ENCODE measurements at places on chromosomes 1 and 21.

DNA sequence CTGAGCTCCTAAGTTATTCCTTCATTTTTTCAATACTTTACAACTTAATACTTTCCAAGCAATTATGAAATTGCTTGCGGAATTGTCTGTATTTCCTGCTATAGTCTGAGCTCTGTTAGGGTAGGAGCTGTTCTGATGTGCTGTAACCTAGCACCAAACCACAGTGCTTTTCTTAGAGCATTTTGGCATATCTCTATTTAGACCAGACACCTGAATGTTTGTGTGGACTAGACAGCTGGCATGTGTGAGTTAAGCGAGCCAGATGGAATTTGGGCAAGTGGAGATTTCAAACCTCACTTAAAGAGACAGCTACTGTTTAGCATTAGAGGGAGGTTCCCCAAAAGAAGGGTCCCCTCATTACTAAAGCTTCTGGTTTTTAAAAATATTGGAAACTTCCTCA is 106.1 kb downstream of the RWDD3 start:
- no peak for DNase-seq

DNA sequence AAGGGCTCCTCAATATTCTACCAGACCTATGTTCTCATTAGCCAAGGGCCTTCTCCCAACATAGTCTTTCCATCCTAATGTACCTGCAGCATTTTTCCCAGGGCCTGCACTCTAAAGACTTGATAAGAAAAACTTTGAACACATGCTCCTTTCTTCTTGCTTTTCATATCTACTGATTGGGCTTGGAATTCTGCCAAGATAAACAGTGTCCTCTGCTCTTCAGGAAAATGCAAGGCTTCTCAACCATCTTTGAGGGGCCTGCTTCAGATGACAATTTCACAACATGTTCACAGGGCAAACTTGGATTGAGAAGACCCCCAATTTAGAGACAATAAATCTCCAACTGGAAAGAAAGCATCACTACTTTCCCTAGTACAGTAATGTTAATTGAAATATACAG is 25.8 kb upstream of the PPT1 start:
- DNase-seq, result no peak

- no peak for DNase-seq
Measured at GRCh38 chr1:73820843-73821242, 377.1 kb downstream of the LRRIQ3 start.

DNA sequence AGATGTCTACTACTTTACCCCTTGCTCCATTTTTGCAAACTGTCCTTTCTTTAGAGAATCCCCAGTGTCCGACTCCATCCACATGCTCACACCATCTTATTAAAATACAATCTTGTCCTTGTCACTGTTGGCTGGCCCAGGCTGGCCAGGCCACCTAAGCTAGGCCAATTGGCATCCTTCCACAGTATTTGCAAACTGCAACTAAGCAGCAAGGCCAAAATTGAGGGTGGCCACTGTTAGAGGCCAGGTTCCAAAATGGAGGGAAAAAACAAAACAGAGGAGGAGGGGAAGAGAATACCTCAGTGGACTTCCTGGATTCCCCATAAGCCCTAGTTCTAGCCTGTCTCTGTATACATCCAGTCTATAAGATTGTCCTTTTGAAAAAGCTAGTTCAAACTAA is 4.3 kb downstream of the FAM89A start:
- DNase-seq, result no peak

DNA sequence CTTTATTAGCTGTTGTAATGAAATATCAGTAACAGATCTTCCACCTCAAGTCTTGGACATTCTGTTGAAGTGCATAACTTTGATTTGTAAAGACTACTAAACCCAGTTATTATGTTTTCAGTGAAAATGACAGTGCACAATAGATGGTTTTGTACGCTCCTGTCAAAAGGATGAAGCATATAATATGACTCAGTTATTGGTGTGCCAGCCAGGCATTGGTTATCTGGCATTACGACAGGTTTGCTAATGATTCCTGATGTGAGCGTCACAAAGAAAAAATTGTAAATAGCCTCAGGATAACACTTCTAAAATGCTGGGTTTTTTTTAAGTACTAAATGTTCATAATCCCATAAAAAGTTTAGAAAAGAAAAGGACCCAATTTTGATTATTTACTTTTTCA is 147.9 kb downstream of the MAGI3 start:
- no peak for DNase-seq

GRCh38 chr1:153608742-153609584 is 4.0 kb downstream of the S100A16 start:
- no peak for DNase-seq

GRCh38 chr1:200774311-200774710 is 35.6 kb downstream of the CAMSAP2 start:
- DNase-seq, result no peak

GRCh38 chr1:240931031-240931430 is 319.1 kb upstream of the GREM2 start:
- no peak for DNase-seq

DNA sequence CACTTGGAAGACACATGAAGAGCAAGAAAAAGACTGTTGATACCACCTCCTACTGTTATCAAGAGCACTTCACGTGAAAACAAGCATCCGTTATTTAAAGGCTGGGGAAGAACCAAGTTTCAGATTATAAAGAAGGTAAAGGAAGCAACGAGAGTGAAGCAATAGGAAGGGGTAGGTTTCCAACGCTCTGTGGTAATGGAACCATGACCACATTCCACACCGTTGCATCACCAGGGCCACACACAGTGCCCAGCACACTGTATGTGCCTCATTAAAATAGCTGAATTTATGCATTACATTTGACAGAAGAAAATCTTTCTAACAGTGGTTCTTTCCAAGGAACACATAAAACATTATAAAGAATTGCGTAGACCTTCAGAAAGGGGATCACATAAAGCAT is 435.8 kb downstream of the MRPL39 start:
- DNase-seq, result no peak

GRCh38 chr21:32070676-32071330 is 198.0 kb downstream of the HUNK start:
- DNase-seq, result no peak

GRCh38 chr1:38603907-38604306 is 255.7 kb downstream of the RRAGC start:
- DNase-seq, result no peak

- DNase-seq, result no peak
Measured at GRCh38 chr1:58576325-58576726, 726 bp downstream of the TACSTD2 start.

DNA sequence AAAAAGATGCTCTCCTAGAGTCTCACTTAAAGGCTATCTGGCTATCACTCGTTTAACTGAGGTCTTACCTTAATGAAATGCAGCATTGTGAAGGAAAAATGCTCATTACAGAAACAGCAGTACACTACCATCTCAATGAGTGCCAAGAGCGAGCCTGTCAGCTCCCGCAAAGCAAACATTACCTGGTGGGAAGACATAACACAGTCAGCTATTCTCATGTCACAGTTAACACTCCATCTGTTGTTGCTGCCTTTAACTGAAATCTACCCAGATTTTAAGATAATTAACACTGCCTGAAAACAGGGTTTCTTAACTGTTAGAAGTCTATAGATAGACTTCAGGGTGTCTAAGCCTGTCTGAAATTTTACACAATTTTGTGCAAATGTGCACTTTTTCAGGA is 39.1 kb downstream of the PCSK9 start:
- no peak for DNase-seq

DNA sequence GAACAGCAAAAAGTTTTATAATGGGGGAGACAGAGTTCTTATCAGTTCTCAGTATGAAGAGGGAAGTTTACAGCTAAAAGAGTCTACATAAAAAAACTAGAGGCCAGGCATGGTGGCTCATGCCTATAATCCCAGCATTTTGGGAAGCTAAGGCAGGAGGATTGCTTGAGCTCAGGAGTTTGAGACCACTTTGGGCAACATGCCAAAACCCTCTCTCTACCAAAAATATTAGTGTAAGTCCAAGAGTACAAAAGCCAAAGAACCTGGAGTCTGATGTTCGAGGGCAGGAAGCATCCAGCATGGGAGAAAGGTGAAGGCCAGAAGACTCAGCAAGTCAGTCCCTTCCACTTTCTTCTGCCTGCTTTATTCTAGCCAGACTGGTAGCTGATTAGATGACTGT is 35.0 kb upstream of the ROR1 start:
- DNase-seq, result no peak

- DNase-seq, result no peak
Measured at GRCh38 chr1:185398022-185398421, 81.0 kb upstream of the IVNS1ABP start.

DNA sequence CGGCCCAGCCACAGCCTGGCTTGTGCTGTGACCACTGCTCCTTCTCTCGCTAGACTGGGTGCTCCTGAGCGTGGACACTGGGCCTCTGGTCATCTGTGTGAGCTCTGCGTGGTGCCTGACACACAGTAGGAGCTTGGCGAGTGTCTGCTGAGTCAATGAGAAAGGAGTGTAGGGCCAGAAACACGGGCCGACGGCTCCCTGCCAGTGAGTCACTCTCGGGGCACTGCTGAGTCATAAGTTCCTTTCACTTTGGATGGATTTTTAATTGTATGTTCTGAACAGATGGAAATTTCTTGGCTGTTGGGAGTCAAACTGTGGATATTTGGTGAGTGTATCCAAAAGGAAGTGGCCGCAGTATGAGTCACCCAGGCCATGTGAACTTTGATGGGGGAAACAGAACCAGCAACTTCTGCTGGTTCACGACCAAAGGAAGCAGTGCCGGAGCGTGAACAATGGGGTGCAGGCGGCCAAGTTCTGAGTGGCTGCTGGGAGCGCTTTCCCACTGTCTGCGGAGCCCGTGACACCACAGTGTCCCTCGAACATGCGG is 41.0 kb upstream of the COL18A1 start:
- DNase-seq, result no peak

- DNase-seq, result no peak
Measured at GRCh38 chr1:23869051-23869450, 961 bp upstream of the FUCA1 start.

DNA sequence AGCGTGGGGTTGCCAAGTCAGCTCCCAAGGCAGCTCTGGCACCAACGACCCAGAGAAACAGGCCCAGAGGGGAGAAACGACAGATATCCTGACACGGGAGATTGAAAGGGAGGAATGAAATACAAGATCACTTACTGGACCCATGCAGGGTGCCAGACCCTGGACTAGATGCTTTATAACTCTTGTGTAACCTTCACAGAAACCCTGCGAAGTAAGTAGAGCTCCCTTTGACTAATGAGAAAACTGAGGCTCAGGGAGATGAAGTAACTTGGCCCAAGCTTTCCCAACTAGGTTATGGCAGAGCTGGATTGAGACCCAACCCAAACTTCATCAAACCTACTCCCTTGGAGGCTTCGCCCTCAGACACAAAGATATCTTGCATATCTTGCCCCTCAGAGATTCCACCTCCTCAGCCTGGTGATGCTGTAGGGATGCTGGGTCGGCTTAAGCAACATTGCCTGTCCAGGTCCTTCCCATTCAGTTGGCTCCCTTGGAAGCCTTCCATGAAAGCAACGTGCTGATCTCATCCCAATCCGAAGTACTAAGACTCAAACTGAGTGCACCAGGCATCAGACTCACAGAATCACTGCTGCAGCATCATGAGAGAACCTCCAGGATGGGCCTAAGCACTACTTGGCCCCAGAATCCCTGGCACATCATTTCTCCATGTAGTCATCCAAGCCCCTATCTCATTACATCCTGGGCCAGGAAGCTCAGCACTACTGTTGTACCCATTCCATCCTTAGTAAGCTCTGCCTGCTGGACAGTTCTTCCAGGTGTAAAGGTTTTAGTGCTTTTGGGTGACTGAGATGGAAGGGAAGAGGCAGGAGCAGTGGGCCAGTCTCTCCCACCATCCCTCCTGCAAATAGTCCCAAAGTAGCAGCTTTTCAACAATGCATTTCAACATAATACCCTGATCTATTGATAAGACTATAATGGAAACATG is 1.1 kb upstream of the IGSF9 start:
- no peak for DNase-seq

- no peak for DNase-seq
Measured at GRCh38 chr1:235582130-235582529, 67.5 kb downstream of the GNG4 start.

GRCh38 chr1:18232052-18232451 is 124.5 kb downstream of the IGSF21 start:
- DNase-seq, result no peak

DNA sequence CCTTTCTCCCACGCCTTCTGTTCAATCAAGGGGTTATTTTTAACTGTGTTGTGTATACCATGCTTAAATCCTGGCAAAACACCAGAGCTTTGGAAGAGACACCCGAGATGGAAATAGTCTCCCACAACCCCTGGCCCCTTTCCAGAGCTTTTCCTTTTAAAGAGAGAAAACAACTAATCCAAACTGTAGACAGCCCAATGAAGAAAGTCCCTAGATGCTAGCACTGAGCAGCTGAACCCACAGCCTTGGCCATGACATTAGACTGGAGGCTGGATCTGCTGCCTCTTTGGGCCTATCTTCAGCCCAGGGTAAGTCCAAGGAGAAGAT is 64.9 kb upstream of the ARTN start:
- no peak for DNase-seq

DNA sequence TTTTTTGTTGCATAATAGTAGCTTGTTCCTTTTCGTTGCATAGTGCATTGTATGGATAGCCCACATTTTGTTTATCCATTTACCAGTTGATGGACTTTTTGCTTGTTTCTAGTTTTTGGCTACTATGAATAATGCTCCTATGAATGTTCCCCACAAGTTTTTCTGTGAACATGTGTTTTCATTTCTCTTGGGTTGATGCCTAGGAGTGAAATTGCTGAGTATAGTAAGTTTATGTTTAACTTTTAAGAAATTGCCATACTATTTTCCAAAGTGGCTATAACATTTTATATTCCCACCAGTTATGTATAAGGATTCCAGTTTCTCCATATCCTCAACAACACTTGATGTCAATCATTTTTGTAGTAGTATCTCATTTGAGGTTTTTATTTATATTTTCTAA is 84.8 kb upstream of the CACYBP start:
- DNase-seq, result no peak

DNA sequence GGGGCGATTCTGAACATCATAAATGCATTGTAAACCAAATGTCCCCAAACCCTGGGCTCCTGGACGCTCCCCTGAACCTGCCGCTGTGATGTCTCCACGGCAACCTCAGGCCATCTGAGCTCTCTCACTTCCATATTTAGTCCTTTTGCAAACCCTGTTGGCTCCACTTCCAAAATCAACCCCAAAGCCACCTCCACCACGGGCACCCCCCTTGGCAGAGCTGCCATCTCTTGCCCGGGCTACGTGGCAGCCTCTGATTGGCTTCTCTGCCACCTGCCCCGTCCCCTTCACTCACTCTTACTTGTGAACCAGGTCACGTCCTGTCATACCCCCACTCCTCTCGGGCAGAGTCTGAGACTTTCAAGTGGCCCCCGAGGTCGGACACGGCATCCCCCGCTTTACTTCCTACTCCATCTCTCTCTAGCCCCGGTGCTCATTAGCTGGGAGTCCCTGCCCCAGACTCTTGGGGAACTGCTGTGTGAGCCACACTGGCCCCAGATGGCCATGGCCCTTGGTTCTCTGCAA is 15.8 kb downstream of the PRXL2B start:
- no peak for DNase-seq

Data from NCI-H1436 treated with DMSO at 0.1 percent for 48 hours (cell line).